ENCODE measurements at places on chromosomes 11 and 22.
A peak's percentile ranks its signal among the peaks of the same experiment; 100 is the strongest.

DNA sequence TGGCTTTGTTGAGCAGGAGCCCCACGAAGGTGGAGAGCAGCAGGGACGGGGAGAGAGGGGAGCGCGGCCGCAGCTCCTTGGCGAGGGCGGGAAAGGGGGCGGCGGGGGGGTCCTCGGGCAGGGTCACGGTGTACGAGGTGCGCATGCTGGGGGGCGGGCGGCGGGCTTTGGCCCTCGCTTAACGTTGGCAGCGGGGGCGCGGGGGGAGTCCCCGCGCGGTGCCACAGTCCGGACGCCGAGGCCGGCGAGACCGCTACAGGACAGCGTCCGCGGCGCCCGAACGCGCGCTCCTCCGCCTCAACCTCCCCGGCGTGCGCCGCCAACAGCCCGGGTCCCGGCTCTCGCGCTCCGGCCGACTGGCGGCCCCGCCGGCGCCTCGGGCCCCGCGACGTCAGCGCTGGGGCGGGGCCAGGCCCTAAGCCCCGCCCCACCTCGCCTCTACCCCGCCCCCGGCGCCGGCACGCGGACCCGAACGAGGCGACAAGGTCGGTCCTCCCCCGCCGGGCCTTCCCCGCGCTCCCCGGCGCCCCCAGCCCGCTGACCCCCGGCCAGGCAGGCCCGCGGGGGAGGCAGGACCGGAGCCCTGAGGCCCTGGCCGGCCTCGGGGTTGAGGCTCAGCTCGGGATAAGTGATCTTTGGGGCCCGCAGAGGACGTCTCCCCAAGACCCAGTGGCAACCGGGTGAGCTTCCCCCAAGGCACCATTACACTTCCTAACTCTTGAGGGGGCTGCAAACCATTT is 17.5 kb downstream of the USP2 start:
- peak; percentile 53 for DNase-seq

- no peak for DNase-seq
Observed at GRCh38 chr11:613369-613968, 2.3 kb downstream of the IRF7 start.

DNA sequence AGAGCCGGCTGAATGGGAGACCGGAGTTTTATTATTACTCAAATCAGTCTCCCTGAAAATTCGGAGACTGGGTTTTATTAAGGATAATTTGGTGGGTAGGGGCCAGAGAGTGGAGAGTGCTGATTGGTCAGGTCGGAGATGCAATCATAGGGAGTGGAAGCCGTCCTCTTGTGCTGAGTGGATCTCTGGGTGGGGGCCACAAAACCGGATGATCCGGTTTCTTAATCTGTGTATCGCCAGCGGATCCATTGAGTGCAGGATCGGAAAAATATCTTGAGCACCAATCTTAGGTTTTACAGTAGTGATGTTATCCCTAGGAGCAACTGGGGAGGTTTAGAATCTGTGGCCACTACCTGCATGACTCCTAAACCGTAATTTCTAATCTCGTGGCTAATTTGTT is 886 bp upstream of the NIPSNAP1 start:
- no peak for DNase-seq

GRCh38 chr11:94183886-94184264 is 55.2 kb downstream of the PANX1 start:
- peak; percentile 51 for DNase-seq

- DNase-seq = no peak
Observed at GRCh38 chr11:117179048-117179999, 781 bp downstream of the SIDT2 start.

- DNase-seq = no peak
Observed at GRCh38 chr11:73598719-73599379, 937 bp upstream of the FAM168A start.

DNA sequence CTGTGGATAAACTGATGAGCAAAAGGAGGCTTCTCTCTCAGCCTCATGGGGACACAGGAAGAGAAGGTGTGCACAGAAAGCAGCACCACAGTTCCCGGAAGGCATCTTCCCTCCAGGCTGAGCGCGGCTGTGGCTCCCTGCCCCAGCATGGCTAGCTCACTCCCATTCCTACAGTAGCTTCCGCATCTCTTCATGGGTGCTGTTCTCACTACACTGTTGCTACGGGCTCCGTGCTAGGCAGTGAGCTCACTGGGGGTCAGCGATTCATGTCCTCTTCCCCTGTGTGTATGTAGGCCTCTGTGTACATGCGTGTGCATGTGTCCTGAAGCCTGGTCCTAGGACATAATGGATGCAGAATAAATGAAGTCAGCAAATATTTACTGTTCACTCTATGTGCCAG is 64.3 kb downstream of the MICAL3 start:
- no peak for DNase-seq

DNA sequence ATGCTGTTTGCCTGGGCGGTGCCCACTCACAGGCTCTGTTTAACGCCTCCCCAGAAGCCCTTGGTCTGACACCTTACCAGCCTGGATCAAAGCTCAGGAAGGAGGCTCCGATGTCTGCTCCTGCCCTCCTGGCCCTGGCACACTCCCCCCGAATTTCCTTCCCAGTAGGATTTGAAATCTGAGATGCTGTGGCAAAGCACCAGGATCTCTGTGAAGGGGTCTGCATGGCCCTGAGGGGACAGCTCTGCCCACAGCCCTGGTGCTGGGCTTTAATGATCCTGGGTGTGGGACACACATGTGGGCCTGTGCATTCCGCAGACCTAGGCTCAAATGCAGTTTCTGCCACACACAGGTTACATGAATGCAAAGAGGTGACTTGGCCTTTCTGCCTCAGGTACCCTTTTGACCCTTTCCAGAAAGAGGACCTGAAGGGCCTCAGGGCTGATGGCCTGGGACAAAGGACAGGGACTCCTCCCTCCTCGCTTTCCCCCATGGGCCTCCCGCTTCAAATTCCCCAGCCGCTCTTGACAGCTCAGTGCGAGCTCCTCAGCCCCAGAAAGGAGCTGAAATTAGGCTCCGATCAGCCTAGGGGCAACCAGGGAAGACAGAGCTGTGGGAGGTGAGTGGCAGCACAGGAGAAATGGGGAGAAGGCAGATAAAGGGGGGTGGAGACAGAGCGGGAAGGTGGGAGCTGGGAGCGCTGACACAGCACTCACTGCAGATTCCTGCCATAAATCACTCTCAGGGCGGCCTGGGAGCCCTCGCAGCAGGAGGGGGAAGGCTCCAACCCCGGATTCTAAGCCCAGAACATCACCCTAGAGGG is 41.3 kb downstream of the TRIM29 start:
- peak; percentile 31 for DNase-seq

DNA sequence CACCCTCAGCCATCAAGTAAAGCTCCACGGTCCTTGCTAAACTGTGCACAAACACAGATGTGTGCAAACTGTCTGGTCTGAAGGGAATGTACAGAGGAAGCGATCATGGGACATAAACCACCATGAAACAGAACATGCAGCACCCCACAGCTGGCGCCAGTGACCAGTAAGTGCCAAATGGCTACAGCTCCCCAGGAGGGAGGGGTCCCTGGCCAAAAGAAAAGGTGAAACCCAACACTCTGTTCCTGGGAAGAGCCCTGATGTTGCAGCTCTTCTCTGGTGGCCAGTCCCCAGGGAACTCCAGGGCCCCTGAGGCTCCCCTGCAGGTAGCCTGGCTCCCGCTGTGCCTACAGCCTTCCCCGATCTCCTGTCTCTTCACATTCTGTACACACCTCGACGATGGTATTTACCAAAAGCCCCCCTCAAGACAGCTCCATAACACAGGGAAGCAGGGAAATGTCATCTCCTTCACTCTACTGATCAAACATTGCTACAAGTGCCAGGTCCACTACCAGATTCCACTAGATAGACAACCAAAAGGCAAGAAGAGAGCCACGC is 2.9 kb downstream of the DGCR6L start:
- no peak for DNase-seq

GRCh38 chr11:12167061-12168000 is 56.9 kb downstream of the MICAL2 start:
- no peak for DNase-seq

DNA sequence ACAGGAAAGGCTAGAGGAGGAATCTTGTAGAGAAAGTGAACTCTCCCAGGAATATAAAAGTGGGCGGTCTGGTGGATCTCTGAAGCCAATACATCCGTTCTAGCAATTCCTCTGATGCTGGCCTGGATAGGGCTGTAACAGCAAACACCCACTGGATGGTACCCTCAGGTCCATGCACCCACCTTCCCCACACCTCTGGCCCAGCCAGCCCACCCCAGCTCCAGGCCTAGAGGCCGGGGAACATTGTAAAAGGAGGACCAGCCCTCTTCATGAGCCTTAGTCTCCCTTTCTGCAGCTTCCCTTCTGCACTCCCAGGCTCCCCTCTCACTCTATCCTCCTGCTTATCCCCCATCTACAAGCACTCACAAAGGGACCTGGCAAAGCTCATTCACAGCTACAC is 443.9 kb downstream of the BUD13 start:
- no peak for DNase-seq

DNA sequence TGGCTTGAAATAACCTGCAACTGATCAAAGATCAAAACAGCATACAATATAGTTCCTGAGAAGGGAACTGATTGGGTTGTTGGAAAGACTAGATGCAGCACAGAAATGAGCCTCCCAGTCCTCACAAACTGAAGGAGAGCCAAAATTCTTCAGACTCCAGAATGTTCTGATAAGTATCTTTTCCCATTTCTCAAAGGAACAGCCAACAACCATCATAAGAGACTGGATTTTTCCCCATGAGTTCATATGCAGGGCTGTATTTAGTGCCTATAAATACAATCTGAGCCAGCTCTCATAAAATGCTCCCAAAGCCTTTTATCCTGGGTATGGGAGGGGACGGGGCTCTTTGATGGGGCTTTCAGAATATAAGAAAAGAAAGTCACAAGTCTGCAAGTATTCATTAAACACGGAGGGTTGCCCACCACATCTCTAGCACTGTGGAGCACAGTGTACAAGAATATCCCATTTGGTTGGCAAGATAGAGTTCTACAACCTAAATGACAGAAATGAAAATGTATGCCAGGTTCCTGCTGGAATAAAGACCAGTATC is 50.7 kb upstream of the LYVE1 start:
- no peak for DNase-seq

DNA sequence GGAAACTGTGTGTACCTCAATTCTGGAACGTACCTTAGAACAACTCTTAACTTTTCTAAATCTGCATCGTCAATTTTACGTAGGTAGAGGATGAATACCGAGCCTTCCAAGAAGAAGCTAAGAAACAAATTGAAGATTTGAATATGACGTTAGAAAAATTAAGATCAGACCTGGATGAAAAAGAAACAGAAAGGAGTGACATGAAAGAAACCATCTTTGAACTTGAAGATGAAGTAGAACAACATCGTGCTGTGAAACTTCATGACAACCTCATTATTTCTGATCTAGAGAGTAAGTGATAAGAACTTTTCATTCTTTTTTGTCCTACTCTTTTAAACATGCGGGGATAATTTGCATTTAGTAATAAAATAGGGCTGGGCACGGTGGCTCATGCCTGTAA is 53.5 kb downstream of the SPECC1L start:
- DNase-seq = no peak

- no peak for DNase-seq
Observed at GRCh38 chr11:82007521-82007920, 726.1 kb downstream of the FAM181B start.

DNA sequence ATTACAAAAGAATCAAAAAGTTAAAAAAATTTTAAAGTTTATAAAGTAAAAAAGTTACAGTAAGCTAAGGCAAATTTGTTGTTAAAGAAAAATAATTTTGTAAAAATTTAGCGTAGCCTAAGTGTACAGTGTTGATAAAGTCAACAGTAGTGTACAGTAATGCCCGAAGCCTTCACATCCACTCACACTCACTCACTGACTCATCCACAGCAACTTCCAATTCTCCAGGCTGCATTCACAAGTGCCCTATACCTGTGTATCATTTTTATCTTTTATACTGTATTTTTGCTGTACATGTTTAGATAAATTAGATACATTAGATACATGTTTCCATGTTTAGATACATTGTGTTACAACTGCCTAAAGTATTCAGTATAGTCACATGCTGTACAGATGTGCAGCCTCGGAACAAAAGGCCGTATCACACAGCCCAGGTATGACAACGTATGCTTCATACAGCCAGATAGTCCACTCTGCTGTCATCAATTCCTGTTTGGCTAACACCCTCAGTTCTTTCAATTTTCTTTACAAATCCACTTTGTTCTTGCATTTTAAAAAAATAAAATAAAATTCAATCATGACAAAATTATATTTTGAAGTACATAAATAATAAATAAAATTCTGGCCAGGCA is 80.7 kb downstream of the RBFOX2 start:
- DNase-seq = no peak

DNA sequence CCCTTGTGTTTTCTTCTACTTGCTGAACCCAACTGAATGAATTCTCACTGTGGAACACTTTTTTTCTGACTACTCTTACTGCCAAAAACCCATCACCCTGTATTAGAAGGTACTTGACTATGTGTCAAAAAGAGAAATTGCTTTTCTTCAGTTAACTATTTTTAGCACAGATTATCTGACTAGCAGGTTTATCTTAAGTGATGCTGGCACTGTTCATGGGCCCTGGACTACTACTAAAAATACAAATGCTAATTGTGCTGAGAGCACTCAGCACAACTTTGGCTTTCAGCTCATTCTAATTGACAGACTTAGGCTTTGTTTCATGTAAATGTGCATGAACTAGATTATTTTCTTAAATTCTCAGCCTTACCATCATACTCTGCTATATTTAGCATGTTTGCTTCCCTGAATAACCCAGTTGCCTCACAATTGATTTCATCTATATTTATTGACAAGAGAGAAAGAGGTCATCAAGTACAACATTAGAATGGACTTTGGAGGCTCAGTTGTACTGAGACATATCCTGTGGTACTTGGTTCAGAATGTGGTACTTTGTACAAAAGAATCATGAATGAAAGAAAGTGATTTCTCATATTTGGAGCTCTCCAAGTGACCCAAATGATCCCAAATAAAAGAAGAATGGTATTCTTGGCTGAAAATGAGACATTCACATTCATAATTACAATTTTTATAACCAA is 478.3 kb downstream of the KCNA4 start:
- DNase-seq = no peak

GRCh38 chr11:82995754-82996398 is 75.8 kb downstream of the RAB30 start:
- DNase-seq = peak; percentile 39

DNA sequence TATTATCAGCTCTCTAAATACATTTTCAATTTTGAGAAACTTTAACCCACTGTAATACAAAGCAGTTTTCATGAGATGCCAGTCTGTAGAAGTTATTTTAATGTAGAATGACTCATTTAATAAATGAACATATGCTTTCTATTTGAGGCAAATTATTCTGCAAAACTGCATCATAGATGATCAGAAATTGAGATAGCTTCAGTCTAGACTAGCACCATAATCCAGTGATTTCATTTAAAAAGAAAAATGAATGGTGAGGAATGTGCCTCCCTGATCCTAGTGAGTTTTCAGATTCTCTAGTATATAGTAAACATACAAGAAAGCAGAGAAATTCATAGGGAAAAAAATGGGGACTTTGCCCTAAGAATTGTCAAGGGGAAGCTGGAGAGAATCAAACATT is 66.1 kb downstream of the OR5AK2 start:
- no peak for DNase-seq

GRCh38 chr11:125404157-125404810 is 91.8 kb downstream of the FEZ1 start:
- DNase-seq = no peak

- no peak for DNase-seq
Observed at GRCh38 chr11:20208622-20209111, 48.4 kb upstream of the DBX1 start.

Data from uterus (tissue), 4 donors.